CD4-positive, CD25-positive, alpha-beta regulatory T cell (primary cell): ENCODE measurements at places on chromosomes 12 and 14.

DNA sequence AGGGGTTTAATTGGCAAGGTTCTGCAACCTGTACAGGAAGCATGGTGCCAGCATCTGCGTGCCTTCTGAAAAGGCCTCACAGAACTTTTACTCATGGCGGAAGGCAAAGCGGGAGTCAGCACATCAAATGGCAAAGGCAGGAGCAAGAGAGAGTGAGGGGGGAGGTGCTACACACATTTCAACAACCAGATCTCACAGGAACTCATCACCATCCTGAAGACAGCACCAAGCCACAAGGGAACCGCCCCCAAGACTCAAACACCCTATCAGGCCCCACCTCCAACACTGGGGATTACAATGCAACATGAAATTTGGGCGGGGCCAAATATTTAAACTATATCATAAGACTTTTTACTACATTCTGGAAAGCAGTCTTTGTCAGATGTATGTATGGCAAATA lies 38.0 kb upstream of the FKBP4 start:
- DNase-seq, result no peak

GRCh38 chr12:108265505-108265904 lies 73.6 kb downstream of the CMKLR1 start:
- no peak for DNase-seq

DNA sequence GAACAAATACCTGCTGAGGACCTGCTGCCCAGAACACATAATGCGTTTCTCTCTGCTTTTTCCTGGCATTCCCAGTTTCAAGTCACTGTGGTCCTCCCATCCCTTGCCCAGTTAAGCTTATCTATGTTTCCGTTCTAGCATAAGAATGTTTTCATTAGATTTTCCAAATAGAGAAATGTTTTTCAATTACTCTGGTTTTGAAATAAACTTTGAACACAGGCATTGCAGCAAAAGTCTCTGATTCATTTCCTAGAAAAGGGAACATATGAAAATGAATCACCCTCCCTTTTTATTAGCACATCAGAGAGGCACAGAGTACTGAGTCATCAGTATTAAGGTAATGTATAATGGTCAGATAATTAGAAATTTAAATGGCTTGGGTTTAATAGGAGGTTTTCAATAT lies 201.1 kb upstream of the TMEM260 start:
- DNase-seq, result no peak

- DNase-seq, result no peak
Observed at GRCh38 chr14:99684410-99684934, 374 bp downstream of the CYP46A1 start.

DNA sequence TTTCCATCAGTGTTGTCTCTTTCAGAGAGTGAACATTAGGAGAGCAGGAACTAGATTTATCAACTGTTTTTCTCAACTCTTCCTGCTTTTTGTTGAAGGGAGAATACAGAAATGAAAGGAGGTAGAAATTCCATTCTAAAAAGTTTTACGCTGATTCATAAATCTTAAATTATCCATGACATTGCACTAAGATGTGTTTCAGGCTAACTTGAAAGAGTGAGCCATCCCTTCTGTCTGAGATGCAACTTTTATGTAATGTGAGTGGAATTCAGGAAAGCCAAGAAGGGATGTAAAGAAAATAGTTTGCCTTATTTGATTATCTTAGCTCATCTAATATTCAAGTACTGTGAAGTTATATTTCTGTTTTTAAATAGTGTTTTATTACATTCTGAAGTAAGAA lies 349.5 kb upstream of the RGS6 start:
- DNase-seq, result no peak

DNA sequence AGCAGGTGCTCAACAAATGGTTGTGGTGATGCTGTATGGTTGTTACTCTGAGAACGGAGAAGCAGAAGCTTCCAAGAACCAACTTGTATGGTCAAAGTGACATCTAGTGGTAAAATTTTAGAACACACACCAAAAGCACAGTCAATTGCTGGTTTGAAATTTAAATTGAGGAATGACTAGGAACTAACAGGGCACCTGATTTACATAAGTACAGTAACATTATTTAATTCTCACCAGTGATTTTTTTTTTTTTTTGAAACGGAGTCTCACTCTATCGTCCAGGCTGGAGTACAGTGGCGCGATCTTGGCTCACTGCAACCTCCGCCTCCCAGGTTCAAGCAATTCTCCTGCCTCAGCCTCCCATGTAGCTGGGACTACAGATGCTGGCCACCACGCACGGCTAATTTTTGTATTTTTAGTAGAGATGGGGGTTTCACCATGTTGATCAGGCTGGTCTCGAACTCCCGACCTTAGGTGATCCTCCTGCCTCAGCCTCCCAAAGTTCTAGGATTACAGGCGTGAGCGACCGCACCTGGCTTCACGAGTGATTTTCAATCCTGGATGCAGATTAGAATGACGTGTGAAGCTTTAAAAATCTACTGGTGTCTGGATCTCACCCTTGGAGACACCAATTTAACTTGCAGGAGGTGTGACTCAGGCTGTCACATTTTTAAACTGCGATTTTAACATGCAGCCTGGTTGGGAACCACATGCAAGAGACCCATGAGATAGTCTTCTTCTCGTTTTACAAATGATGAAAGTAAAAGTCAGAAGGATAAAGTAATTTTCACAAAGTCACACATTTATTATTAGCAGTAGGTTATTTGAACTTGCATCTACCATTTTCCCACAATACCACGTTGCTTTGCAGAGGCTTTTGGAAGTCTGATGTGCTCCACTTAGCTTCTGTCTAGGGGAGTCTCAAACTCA lies 14.1 kb upstream of the NUMB start:
- no peak for DNase-seq
